CD4-positive, alpha-beta T cell (primary cell): ENCODE measurements at places on chromosomes 2 and 18.

DNA sequence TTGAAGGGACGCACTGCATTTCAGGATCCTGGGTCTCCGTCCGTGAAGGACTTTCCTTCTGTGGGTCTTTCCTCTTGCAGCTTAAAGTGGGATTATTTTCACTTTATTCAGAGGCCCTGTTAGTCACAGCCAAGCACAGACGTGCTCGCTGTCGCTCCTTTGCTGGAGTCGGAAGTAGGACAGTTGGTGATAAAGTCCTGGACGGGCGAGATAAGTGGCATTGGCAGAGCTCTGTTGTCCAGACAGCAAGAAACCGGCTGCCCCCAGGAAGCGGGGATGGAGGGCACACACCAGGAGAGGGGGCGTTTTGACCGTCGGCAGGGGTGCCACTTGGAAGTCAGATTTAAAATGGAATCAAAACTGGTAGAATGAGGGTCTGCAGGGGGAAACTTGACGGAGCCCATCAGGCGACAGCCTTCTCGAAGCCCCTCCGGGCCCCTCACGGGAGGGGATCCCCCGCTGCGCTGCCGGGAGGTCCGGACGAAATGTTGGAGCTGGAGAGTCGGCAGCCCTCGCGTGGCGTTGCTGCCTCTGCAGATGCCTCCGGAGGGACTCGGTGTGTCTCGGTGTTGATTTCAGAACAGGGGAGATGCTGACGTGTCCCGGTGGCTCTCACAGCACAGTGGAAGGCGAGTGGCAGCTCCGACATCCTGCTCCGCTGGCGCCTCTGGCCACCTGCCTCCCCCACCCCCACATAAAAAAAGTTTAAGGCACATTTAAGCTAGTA is 124.2 kb downstream of the NFATC1 start:
- no peak for DNase-seq

DNA sequence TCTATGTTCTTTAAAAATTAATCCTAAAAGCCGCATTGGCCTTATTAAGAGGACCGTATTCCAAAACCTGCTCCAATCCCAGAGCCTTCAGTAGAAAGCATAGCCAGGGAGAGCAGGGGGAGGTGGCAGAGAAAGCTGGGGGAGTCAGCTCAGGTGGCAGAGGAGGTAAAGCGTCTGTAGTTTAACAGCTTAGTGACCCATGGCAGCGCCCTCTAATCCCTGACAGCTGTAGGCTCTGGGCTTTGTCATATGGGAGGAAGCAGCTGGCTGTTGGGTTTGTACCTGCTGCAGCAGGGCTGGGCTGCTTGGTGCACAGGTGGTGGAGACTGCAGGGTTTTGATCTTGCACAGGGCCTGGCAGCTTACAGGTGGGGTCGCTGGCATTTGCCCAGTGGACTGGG is 50.6 kb downstream of the THNSL2 start:
- no peak for DNase-seq

- DNase-seq, result no peak
Observed at GRCh38 chr2:10202131-10202665, 79.7 kb downstream of the RRM2 start.

- DNase-seq, result no peak
Observed at GRCh38 chr2:174780191-174780840, 16.0 kb upstream of the CHRNA1 start.

GRCh38 chr18:3458378-3458777 is 8.4 kb downstream of the TGIF1 start:
- no peak for DNase-seq

GRCh38 chr18:50192995-50193795 is 1.8 kb downstream of the MYO5B start:
- DNase-seq, result no peak

GRCh38 chr2:98516571-98516970 is 71.9 kb downstream of the INPP4A start:
- no peak for DNase-seq

GRCh38 chr2:11758647-11759046 is 12.2 kb downstream of the LPIN1 start:
- DNase-seq, result no peak

- DNase-seq, result no peak
Observed at GRCh38 chr2:97743913-97744312, 30.5 kb downstream of the ZAP70 start.
